Activated CD4-positive, alpha-beta T cell treated with anti-CD3 and anti-CD28 coated beads for 1 hour (primary cell): ENCODE measurements at places on chromosomes 12 and 14.
A peak's percentile ranks its signal among the peaks of the same experiment; 100 is the strongest.

DNA sequence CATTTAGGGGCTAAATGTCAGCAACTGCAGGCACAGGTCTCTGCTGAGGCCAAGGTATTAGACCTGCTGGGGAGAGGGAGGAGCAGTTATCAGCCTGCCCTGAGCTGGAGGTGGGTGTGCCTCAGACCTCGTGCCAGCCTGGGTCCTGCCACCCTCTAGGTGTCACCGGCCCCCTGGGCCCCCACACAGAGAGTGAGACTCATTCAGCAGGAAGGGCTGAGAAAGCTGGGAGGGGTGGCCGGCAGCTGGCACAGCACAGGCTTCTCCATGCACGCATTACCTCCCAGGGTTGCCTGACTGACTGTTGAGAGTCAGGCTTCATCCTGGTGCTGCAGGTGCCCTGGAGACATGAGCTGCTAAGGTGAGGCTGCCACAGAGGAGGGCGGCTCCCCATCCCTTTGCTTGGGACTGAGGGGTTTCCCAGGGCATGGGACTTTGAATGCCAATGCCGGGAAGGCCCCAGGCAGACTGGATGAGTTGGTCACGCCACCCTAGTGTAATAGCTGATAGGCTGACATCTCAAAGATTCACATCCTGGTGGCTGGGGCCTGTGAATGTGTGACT is 75.3 kb upstream of the C14orf180 start:
- peak; percentile 2 for DNase-seq

GRCh38 chr12:14239350-14239934 is 126.0 kb upstream of the ATF7IP start:
- no peak for DNase-seq

DNA sequence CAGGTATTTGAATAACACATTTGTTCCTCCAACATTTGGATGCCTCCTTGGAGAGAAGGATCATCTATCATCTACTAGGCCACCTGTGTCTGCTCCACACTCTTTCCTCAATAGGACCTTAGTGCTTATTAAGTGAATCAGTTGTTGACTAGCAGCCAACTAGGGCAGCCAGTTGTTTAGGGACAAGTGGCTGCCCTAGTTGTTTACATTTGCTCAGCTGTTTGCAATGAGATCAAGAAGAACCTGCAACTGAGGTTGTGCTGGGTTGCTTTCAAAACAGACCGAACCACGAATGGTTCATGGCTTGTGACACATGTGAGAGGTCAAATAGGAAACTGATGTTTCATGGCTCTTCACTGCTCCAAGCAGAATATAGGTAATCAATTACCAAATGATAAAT is 53.8 kb downstream of the TMCC3 start:
- DNase-seq, result no peak

GRCh38 chr12:5827591-5827990 is 117.5 kb downstream of the ANO2 start:
- DNase-seq, result no peak

- no peak for DNase-seq
Observed at GRCh38 chr12:27460471-27460978, 14.0 kb downstream of the SMCO2 start.

DNA sequence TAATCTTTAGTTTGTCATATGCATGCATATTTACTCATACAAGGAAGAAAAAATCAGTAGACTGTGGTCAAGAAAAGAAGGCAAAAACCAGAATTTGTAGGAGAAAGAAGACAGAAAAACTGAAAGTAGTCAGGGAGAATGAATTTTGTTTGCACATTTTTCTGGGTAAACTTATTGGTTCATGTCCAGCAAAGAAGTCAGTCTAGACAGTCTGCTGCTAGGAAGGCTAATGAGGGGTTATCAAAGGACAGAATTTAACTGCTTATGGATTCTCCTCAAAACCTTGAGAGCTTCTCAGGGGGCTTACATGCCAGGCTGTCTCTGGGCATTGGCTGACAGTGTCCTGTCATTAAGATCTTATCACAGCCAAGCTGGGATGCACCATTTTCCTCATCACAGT is 293.9 kb downstream of the RPAP3 start:
- DNase-seq, result no peak

DNA sequence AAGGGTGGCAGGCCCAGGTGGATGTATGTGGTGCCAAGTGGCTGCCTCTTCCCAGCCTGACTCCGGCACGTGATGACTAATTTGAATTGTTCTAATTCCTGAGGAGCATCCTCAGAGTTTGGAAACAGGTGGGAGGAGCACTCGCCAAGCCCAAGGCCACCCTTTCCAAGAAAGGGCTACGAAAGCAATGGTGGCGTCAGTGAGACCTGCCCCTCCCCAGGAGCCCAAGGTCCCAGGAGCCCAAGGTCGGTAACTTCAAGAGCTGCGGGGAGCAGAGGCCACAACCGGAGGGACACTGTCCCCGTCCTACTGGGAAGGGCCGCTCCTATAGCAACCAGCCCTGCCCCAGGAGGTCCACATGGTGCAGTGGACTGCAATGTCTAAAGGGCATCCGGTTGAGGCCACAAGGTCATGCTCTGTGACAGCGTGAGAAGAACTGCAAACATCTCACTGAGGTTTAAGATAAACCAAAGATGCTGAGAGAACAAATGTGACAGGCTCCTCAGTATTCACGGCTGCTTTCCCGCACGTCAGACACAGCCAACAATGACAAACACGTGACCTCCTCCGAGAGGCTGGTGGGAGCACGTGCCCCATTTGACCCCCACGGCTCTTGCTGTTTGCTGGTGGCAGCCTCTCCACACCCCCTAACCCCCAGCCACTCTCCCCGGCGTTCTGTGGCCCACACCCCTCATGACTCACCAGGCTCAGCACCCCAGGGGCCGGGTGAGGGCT is 79.6 kb downstream of the ITPK1 start:
- no peak for DNase-seq

GRCh38 chr12:104182144-104182543 is 33.4 kb upstream of the TXNRD1 start:
- no peak for DNase-seq

DNA sequence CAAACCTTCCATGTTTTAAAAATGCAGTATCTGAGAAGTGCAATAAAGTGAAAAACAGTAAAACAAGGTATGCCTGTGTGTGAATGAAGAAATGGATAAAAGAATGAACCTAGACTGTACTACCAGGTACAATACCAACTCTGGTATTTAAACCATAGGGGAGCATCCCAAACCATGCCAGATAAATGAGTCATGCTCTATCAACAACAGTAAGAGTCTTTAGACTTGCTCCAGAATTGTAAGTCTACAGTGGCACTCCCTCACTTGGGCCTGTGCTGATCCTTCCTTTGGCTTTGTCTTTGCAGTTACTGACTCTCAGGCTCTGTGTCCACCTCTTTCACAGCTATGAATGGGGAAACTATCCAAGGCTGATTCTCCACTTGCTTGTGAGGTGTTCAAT is 38.1 kb downstream of the BBS10 start:
- no peak for DNase-seq

GRCh38 chr12:55748230-55748993 is 5.5 kb downstream of the GDF11 start:
- DNase-seq, result no peak

DNA sequence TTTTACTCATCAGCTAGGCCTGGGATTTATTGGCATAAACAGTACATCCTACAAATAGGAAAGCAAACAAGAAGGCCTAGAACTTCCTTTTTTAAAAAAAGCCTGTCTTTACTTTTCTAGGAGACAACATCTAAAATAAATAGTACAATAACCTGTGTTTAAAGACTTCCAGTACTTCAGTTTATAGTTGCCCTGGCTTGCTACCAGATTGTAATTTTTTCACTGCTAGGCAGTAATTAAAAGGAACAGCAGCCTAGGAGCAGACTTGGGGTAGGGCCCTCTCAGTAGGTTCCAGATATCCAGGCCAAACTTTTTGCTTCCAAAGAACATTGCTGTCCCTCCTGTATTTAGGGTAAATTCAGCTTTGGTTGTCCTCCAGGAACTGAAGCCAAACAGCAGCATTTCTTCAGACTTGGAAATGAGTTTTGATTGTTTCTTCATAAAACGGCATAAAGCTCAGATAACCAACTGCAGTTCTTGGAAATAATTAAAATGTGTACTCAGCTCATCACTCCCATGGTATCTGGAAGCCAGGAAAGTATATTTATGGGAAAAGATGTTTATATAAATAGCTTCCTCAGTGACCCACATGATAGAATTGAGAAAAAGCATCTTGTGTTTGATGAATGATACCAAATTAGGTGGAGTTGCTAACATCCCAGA is 61.7 kb downstream of the PPP1R36 start:
- no peak for DNase-seq

DNA sequence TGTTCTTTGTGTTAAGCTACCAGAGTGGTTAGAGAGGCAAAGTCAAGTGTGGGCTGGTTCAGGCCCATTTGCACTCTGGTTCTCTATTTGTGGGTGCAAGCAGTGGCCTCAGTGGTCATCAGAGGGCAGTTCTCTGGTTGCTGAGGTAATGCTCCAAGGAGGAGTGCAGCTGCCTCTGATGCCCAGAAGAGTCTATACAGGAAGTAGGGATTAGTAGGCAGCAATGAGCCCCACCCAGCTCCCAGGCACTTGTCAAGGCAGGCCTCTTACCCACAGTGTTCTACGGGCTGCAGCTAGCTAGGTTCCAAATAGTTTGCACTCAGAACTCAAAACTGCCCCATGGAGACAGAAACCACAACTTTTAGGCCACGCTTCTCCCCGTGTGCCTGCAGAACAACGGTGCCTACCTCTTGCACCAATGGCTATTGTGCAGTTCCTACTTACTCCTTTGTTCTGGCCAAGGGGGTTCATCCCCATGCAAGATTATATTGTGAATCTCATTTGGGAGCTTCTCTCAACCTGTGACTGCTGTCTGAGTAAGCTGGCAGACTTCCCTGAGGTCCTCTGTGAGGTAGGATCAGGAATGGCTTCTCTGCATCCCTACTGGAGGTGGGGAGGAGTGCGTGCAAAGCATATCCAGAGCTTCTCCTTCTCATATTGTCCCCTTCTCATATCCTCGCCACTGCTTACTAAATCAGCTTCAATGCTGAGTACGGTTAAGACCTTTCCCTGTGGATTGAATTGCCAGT is 410.3 kb upstream of the LMO3 start:
- no peak for DNase-seq

DNA sequence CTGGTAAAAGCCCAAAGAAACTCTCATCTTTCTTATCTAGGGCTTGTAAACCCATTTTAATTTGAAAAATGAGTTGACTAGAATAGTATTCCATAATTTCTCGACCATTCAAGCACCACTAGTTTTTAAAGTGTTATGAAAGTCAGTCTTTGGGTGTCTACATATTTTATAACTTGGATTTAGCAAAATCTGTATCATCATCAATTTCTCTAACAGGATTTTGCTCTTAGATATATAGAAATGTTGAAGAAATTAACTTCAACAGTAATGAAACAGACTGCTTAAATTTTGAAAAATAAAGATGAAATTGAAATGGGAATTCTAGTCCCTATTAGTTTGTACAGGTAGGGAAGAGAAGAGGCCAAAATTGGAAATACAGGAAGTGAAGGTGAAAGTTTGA is 32.8 kb downstream of the MSRB3 start:
- DNase-seq, result no peak

- DNase-seq, result no peak
Observed at GRCh38 chr14:94770815-94771157, 873 bp upstream of the GSC start.

DNA sequence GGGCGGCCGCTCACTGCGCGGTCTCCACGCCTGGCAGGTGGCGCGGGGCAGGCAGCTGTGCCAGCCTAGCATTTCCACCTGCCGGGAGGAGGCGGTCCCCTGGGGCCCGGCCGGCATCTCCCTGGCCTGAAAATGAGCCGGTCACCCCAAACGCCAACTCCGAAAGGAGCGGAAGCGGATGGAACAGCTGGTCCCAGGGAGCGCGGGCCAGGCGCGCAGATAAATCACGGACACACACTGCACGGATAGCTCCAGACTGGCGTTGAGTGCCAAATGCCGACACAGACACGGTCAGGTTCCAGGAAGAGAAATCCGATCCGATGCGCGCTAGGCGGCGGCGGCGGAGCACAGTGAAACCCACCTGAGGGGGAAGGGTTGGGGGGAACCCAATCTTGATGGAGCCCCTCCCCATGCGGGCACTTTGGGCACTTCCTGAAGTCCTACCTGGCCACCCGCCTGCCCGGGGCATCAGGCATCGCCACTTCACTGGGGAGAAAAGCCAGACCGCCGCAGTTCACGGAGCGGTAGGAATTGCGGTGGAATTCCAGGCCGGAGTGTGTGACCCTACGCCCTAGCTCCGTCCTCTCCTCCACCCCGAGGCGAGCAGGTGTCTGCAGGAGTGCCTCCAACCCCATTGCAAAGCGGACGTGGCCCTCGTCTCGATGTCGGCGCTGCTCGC is 624 bp upstream of the PLEKHD1 start:
- DNase-seq, result no peak

DNA sequence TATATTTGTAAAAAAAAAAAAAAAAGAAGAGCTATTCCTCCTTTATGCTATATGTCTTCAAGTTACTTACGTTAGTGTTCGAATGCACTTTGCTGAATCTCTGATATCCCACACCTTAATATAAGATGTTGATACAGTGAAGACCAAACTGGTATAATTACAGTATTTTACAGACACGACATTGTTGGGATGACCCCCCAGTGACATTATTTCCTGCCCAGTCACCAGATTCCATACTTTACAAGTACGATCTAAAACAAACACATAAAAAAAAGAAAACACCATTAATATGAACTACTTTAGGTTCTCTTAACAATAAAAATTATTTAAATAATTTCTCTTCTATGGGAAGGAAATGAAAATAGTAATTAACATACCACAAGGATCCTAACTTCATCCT is 133.4 kb downstream of the KIF21A start:
- DNase-seq, result no peak

GRCh38 chr14:100735271-100735670 is 8.6 kb downstream of the DLK1 start:
- DNase-seq, result no peak

- DNase-seq, result no peak
Observed at GRCh38 chr12:99810718-99811593, 163.4 kb downstream of the GARIN6 start.

DNA sequence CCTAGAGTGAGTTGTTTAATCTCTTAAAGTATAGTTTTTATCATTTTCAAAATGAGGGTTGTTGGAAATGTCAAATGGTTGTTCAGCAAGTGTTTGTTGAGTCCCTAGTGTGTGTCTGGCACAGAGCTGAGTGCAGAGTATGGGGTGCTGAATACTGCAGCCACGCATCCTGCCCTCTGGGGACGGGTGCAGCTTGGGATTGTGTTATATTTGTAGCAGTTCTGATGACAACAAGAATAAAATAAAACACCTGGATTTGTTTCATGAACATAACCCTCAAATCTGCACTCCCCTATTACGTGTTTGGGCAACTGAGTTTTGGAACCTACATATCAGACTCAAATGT is 127.9 kb downstream of the CACNA1C start:
- no peak for DNase-seq

DNA sequence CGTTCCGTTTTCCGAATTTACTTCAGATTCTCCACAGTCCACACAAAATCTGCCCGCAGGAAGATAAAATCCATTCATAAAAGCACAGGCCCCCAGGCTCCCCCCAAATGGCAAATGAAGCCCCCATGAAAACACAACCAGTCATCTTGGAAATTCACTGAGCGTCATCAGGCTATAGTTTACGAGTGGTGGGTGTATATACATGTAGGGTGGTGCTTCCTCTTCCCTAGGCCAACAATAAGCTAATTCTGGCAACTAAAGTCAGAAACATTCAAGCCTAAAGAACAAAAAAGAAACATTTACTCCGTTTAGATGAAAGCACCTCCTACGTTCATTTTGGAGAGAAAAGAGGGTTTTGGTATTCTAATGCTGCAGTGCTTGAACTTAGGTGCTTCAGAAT is 5.8 kb downstream of the GPR68 start:
- no peak for DNase-seq

GRCh38 chr14:103904493-103905107 is 23.7 kb upstream of the TDRD9 start:
- DNase-seq, result no peak
